ENCODE measurements at places on chromosomes 5 and 9.

DNA sequence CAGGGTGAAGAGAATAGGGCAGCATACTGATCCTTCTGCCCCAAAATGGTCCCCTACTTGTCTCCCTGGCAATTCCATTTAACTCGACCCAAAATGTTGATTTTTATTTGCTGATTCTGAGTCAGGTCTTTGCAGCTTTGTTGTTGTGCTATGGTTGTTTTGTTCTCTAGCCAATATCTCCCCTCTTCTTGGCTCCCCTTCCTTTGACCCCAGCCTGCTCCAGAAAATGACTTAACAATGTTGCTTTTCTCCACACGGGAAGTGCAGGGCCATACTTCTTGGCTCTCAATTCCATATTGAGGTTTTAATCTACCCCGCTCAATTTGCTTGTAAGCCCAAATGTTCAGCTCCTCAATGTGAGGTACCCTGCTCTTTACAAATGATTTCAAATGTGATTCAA lies 330.0 kb downstream of the RASEF start:
- DNase-seq: no peak

GRCh38 chr9:35341021-35341420 lies 148.9 kb upstream of the RUSC2 start:
- no peak for DNase-seq

DNA sequence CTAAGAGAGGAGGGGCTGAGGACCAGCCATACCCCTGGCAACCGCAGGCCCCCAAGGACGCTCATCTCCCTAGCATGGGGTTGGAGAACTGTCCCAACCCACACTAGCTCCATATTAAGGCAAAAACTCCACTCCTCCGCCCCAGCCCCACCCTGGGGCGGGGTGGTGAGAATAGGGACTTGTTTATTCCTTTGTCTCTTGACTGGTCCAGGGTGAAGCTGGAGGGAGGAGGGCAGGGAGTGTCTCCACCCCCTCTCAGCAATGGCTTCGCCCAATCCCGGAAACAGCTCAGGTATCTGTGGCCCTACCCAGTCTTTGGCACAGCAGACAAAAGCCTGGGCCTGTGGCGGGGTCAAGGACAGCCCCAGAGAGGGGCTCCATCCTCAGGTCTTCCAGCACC lies 16.9 kb downstream of the PRRX2 start:
- no peak for DNase-seq

GRCh38 chr5:97172227-97172626 lies 10.8 kb downstream of the RIOK2 start:
- no peak for DNase-seq

GRCh38 chr5:16578474-16578883 lies 38.3 kb downstream of the RETREG1 start:
- DNase-seq: no peak

- DNase-seq: no peak
Observed at GRCh38 chr9:127778280-127779135, at the start of gene SH2D3C. TSS of gene SH2D3C (minus strand) at chr9:127778666. CDS start at chr9:127778627, 39 bp downstream.

GRCh38 chr5:142073362-142073988 lies 35.1 kb upstream of the NDFIP1 start:
- DNase-seq: no peak

DNA sequence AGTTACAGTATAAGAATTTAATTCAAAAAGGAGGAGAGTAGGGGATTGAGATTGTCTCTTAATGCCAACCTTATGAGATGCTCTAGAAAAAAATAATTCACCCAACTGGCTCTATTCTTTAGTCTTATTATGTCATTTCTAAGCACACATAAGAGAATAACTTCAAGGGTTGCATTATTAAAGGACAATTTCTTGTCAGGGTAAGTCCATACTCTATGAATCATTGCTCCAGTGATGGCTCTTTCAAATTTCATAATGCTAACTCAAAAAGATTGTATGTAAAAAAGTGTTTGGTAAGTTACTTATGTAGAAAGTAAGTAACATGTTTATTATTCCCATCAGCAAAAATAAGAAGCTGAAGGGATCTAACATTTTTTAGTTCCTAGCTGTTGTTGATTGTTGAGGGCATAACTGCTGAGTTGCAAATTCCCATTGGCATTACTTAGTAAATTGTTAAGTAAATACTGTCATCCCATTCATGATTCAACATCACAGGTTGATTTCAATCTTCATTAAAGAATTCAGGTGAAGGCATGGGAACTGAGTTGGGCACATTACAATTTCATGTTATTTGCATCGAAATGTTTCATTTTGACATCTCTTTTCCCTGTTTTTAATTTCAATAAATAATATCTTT lies 28.6 kb downstream of the ALDH1A1 start:
- DNase-seq: no peak

DNA sequence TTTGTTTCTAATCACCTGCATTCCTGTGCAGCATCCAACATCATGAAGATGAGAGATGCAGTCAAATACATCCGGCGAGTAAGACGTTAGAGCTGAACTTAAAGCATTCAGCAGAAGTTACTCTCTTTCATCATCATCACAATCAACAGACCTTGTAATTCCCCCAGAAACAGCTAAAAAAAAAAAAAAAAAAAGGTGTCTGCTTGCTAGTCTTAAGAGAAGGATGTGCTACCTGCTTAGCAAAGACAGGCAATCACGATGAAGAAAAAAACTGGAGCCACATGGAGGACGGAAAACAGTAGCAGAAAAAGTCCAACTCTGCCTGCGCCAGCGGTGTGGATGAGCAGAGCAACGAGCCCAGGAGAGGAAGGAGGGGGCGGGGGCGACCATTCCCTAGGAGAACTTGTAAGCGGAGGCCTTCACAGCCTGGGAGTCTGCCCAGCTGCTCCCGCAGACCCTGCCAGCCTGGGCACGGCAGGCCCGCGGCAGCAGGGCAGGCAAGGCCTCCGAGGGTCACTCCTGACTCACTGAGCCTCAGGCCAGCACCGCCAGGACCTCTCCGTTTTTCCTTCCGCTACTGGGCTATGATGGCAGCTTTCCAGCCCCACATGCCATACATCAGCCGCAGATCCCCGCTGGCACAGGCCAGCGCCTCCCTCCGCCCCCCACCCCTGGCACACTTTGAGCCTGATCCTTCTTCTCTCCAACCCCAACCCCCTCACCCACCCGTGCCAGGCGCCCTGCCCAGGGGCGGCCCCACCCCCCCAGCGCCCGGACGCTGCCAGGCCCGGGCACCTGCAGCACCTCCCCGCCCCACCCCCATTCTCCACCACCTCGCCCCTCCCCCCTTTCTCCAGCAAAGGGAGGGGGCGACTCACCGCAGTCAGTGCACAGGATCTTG lies 1.4 kb downstream of the NRG2 start:
- peak; percentile 76 for DNase-seq

- no peak for DNase-seq
Observed at GRCh38 chr5:91401175-91401574, 18.1 kb upstream of the ARRDC3 start.

DNA sequence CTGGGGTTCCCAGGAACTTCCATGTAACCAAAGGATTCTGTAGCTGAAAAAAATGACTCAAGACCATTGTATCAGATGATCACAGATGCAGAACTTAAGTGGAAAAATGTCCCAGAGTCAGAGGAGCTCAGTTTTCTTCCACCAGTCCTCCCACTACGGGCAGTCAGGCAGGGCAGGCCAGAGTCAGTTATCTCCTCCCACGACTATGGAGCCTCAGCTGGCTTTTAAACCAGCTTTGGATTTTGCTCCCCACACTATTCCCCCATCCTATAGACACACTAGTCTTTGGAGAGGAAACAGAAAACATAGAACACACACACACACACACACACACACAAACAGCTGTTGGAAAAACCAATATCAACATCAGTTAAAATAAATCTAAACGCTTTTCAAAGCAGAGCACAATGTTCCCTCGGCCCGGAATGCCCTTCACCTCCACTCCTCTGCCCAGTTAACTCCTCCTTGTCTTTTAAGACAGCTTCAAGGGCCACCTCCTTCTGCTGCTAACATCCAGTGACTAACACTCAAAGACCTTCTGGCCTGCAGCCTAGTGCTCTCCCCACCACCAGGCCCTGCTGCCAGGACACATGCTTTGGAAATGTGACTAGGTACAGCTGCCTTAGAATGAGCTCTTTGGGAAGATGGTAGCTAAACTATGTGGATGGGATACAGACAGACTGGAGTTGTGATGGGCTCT lies 56.8 kb downstream of the NIPAL4 start:
- no peak for DNase-seq

DNA sequence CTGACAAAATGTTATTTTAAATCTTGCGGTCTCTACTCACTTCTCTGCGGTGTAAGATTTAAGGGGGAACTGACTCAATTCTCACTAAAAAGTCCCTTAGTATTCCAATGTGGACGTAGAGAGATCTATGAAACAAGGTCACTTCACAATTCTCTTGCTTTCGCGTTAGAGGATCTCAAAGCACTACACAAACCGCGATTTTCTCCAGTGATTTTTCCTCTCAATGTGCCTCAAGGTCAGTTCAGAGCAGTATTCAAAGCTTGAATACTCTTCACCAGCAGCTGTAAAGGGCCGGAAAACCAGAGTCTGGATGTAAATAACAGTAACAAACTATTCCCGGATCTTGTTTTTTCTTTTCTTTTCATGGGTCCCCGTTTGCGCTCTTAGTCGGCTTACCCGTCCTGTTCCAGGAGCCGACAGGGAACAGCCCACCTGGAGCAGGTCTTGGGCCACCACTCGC lies 128.2 kb downstream of the TMEM161B start:
- DNase-seq: no peak

DNA sequence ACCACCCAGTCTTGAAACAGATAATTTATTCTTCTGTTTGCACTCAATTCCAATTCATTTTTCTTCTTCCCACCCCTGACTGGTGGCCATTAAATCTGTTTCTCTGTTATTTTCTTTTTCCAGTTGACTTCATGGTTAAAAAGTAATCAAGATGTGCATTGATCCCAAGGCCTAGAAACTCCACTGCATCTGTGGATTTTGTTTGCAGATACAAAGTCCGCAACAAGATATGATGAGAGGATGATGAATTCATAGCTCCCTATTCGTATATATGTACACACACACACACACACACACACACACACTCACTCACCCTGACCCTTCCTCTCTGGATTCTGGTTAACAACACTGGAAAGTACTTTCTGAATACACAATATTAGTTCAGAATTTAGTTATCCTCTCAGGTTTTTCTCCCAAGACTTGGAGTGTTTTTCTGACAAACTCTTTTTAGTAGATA lies 52.4 kb downstream of the CD180 start:
- DNase-seq: no peak

DNA sequence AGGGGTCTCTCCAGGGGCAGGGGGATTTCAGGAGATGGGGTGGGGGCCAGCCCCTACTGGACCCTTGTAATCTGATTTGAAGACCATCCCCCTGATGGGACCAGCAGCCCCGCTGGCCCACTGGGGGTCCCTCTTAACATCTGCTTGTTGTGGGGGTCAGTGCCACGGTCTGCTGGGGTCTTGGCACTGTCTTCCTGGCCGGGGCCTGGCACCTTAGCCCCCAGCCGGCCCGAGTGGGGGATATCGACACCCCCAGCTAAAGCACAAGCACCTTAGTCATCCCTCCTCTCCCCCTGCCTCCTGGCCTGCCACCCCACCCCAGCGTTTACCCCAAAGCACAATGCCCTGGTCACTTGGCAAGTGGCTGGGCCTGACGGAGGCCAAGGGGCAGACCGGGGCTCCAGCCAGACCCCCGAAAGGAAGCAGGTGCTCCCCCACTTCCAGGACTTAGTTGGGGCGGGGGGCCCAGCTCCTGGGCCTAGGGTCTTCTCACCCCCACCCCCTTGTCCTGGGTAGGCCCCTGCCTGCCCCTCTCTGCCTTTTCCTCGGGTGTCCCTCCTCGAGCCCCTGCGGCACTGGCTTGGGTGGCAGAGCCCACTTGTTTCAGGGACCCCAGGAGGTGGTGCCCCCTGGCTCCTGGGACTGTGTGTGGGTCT lies 1.4 kb upstream of the NFX1 start:
- DNase-seq: peak; percentile 78

DNA sequence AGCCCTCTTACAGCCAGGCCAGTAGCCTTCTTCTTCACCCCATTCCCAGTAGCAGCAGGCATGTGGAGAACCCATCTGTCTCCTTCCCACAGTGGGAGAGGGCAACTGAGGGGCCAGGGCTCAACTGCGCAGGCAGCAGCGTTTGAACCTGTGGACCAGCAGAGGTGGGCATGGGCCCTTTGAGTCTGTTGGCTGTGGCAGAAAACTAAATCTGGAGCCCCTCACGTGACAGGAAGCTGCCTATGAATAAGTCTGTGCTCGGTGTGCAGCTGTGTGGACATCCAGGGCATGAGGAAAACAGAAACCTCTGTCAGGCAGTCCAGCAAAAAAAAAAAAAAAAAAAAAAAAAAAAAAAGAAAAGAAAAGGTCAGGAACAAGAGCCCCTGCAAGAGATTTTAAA lies 189.2 kb upstream of the NR3C1 start:
- DNase-seq: no peak

- DNase-seq: no peak
Observed at GRCh38 chr5:123132316-123132715, 43.3 kb downstream of the PRDM6 start.

DNA sequence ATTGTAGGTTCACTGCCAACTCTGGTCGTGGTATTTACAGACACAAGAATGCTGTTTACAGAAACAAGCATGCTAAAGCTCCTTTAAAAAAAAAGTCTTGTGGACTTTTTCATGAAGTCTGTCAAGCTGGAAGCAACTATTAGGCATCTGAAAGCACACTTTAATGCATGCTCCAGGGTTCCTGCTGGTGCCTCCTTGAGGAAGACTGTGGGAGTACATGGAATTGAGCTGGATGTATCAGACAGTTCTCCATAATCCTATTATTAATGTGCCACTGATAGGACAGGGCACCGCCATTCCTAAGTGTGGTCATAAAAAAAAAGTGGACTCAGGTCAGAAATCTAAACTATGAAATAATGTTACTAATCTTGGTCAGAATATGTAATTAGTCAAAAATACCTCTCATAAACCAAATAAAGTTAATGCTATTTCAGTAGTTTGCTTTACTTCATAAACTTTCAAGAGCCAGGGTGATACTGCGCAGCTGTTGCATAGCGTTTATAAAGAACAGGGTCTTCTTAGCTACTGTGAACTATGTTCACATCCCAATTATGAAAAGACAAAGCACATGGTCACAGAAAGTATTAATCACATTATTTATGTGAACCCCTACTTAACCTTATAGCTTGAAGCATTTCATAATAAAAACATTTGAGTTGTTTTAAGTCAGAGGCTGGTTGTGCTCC lies 390.8 kb upstream of the PTGER4 start:
- no peak for DNase-seq

GRCh38 chr9:102178811-102179210 lies 440.4 kb upstream of the GRIN3A start:
- no peak for DNase-seq

GRCh38 chr5:7878381-7878873 lies 9.5 kb downstream of the MTRR start:
- no peak for DNase-seq

- no peak for DNase-seq
Observed at GRCh38 chr9:130447193-130447816, 2.5 kb downstream of the ASS1 start.

GRCh38 chr9:29290516-29290915 lies 1717.2 kb upstream of the C9orf72 start:
- no peak for DNase-seq

GRCh38 chr5:60403343-60404006 lies 296.5 kb downstream of the DEPDC1B start:
- no peak for DNase-seq
